Neural crest cell (in vitro differentiated cells): ENCODE measurements at places on chromosomes 3 and 15. TPM values are rescaled to one million over a fixed set of nuclear protein-coding genes. Genes with fewer than 3 reads are reported as not detected.

DNA sequence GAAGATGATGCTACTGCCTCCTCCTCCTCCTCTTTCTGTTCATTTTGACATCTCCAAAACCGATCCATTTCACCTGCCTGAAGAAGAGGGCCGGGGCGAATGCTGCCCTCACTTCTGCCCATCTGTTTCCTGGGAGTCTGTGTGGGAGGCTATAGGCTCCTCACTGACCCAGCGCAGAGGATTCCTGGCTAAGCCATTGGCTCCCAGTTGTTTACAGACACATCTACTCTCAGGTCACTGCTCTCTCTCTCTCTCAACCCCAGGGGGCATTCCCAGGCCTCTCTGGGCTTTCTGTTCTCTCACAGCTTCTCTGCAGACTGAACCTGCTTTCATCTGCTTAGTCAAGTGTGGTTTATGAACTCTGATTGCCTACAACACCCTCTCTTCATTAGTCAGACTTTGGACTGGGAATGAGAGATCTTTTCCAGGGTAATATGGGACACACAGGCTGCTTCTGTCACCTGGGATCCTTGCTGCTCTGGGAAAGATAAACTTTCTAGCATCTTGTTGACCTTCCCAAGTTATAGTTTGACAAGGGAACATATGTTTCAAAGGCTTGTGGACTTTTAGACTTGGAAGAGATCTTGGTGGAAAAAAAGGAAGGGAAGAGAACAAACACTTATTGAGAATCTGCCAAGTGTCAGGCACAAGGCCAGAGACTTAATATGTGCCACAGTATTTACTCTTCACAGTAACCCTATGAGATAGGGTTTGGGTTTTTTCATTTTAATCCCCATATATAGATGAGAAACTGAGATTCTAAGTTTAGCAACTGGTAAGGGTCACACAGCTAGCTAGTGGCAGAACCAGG lies 30.2 kb upstream of the USP3 start:
- no peak for DNase-seq

- DNase-seq = no peak
These were observed 84.6 kb downstream of the MAGI1 start for GRCh38 chr3:65953881-65954733.

- DNase-seq = no peak
These were observed 10.1 kb downstream of the ARHGAP31 start for GRCh38 chr3:119304201-119304713.

DNA sequence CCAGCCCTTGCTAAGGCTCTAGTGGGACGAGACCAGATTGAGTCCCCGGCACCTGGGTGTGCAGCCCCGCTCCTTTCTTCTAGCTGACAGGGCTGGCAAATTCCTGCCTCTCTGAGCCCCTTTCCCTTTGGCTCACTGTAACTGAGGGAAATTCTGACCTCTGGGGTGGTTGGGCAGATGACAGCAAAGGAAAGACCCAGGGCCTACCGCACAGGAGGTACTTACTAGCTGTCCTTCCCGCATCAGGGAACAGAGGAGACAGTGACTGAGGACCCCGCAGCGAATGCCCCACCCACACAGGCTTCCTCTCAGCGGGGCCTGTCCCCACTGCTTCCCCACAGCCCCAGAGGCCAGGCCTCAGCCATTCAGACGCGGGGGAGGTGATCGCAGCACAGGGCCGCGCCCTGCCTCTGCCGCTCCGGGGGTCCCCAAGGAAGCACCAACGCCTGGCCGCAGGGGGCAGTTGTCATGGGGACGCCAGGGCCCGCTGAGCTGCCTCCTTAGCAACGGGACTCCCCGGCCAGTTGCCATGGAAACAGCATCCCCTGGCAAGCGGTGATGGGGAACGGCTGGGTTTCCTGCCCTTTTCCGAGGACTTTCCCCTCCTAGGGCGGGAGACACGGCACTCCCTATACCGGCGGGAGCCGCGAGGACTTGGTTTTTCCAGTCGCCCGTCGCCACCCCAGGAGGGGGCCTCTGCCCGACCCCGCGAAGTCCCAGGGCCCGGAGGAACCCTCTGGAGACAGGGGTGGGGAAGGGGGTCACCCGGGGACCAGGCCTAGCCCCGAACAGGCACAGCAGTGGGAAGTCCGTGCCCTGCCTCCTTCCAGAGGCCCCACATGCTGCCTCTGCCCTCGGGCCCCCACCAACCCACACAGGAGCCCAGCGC lies 50.1 kb downstream of the HCN4 start:
- DNase-seq = peak; percentile 56

GRCh38 chr3:75180235-75180944 lies 483.7 kb upstream of the FRG2C start:
- no peak for DNase-seq

DNA sequence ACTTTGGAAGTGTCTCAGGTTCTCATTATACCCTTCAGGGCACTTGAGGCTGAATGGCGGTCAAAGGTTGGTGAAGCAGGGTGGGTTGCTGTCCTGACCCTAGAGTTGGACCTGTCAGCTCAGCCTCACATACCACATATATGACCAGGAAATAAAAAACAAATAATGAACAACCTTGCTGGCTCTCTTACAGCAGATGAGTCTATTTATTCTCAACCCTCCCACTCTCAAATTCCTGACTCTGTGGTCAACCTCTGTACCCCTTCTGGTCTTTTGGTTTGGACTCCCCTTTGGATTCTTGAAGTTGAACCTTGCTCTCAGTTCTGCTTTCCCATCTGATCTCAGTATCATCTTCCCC lies 16.9 kb downstream of the PPP2R3A start:
- no peak for DNase-seq

GRCh38 chr3:174931473-174932353 lies 72.6 kb downstream of the NAALADL2 start:
- no peak for DNase-seq

- no peak for DNase-seq
These were observed 349.8 kb upstream of the TPRG1 start for GRCh38 chr3:188822004-188822403.

DNA sequence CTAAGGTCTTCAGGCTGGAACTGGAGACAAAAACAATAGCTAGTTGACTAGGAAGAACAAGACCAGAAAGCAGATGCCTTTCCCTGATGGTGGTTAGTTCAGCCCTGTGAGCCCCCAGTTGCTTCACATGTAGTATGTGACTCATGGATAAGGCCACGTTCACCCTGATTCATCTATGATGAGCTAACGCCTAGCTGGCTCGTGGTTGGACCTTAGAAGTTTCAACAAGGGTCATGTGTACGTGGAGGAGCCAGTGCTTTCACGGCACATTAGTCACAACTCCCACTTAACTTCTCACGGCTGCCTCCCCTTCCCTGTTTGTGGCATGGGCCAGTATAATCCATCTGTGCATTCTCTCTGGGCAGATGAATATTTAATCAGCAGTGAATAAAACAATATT lies 20.6 kb downstream of the COL8A1 start:
- DNase-seq = no peak

DNA sequence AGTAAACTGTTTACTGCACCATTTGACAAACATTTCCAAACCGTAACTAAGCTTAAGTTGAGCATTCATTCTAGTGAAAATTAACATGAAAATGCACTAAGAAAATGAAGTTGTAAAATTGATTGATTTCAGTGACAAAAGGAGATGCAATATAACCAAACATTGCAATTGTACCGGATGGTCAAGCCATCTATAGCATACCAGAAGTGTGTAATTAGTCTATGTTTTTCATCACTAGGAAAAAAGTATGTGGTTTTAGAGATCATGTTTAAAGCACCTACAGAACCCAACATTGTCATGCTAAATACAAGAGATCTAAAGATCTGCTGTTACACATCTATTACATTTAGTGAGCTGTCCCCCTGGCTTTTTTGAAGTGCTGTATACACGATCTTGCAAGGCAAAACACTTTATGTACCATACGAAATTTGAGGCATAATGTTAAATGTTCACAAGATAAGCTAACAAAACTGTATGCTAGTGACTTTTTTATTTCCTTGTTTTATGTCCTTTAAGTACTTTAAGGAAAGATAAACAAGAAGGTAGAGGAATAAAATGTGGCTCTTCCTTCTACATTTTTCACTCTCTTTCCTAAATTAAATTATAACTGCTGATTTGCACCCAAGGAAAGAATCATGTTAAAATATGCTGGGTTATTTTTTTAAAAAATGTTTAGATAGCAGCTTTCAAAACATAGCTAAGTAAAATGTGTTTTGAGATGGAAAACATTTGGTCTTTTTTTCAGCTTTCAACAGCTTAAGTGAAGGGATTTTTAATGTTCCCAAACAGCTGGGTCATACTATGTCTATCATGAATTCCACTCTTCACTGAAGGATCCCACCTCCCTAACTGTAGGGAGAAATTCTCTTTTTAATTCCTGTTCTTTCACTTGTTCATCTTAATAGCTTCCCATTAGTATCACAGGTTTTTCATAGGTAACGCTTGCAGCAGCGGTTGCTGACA lies 498.0 kb downstream of the MECOM start:
- DNase-seq = no peak

DNA sequence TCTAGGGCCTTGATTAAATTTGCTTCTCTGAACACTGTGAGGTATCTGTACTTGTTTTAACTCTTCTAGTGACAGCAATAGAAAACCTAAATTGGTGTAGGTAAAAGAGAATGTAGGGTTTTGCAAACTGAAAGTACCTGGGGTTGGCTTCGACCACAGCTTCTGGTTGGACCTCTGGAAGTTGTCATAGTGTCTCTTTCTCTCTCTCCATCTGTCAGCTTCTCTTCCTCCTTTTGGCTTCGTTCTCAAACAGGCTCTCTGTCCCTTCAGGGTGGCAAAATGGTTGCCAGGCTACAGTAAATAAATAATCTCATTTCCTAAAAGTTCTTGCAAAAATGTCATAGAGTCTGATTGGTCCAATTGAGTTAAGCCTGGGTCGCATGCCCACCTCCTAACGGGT lies 149.3 kb upstream of the CTDSPL start:
- no peak for DNase-seq

- no peak for DNase-seq
These were observed 17.7 kb downstream of the ACAA1 start for GRCh38 chr3:38119248-38119544.

- no peak for DNase-seq
These were observed 24.9 kb downstream of the POMGNT2 start for GRCh38 chr3:43080726-43081568.

- no peak for DNase-seq
These were observed 7.2 kb upstream of the IVD start for GRCh38 chr15:40398413-40398873.

The MRPL46 gene
- total RNA-seq = 25.9 and 28.2 TPM in 2 replicates

The LRRIQ4 gene
- total RNA-seq = 0.12 and 0.16 TPM in 2 replicates

The CFAP20DC gene
- total RNA-seq = 10.4 and 12.8 TPM in 2 replicates

The ZNF710 gene
- total RNA-seq = 60.3 and 64.4 TPM in 2 replicates

The CCR9 gene
- total RNA-seq = not detected in 2 replicates

The GOLGA8F gene
- not detected in 2 replicates for total RNA-seq

The FSIP1 gene
- 6.8 and 8.1 TPM in 2 replicates for total RNA-seq

The CMTM8 gene
- 4.4 TPM in 2 replicates for total RNA-seq

The AHSG gene
- total RNA-seq = 0.30 TPM in 1 of 2 replicates, not detected in the other

The SHC4 gene
- total RNA-seq = 4.9 and 5.0 TPM in 2 replicates

The P4HTM gene
- 29.1 and 31.4 TPM in 2 replicates for total RNA-seq
